ENCODE measurements at places on chromosomes 12 and 14.
A peak's percentile ranks its signal among the peaks of the same experiment; 100 is the strongest.

GRCh38 chr12:13223941-13224340, 27.4 kb downstream of the EMP1 start:
- DNase-seq, result no peak

GRCh38 chr12:110270125-110270962, 10.7 kb upstream of the ATP2A2 start:
- peak; percentile 81 for DNase-seq

DNA sequence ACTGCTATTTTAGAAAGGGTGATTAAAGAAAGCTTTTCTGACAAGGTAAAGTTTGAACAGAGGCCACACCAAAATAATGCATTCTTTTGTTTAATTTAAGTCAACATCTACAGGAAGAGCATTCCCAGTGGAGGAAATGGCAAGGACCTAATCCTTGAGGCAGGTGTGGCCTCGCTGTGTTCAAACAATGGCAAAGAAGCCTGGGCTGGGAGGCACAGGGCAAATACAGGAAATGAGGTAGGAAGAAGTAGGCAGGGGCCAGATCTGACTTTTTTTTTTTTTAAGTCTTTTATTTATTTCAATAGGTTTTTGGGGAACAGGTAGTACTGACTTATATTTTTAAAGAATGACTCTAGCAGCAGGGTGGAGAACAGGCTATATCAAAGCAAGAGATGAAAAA, 53.5 kb downstream of the ARMH4 start:
- DNase-seq, result no peak

GRCh38 chr12:65534238-65534841, 255.9 kb downstream of the MSRB3 start:
- DNase-seq, result peak; percentile 79

DNA sequence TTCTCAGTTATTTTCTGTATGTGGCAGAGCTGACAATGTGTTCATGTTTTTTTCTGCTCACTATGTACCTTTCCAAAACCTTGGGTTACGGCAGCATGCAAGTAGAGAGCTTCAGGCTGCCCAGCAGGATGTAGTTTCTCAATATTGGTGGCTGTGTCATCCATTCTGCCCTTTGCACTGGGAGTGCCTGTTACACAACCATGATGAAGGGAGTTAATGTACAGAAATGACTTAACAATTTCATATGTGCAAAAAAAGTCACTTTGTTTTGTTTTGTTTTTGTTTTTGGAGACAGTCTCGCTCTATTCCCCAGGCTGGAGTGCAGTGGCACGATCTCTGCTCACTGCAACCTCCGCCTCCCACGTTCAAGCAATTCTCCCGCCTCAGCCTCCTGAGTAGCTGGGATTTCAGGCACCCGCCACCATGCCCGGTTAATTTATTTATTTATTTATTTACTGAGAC, 6.1 kb upstream of the CNIH1 start:
- no peak for DNase-seq

DNA sequence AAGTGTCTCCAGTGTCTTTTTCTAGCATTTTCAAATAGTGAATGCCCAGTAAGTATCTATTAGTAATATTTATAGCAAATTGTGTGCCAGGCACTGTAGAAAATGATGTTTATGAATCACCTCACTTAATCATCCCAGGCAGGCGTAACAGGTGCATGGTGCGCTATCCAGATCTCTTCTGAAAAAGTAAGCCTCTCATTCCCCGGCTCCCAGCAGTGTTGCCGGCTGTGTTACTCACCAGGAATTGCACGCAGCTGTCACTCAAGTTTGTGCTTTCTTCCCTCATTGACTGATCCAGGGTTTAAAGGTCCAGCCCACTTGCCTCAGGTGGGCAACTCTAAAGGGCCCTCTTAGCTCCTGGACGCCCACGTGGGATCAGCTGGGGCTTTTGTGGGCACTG, 173.8 kb upstream of the RASSF8 start:
- DNase-seq, result no peak

DNA sequence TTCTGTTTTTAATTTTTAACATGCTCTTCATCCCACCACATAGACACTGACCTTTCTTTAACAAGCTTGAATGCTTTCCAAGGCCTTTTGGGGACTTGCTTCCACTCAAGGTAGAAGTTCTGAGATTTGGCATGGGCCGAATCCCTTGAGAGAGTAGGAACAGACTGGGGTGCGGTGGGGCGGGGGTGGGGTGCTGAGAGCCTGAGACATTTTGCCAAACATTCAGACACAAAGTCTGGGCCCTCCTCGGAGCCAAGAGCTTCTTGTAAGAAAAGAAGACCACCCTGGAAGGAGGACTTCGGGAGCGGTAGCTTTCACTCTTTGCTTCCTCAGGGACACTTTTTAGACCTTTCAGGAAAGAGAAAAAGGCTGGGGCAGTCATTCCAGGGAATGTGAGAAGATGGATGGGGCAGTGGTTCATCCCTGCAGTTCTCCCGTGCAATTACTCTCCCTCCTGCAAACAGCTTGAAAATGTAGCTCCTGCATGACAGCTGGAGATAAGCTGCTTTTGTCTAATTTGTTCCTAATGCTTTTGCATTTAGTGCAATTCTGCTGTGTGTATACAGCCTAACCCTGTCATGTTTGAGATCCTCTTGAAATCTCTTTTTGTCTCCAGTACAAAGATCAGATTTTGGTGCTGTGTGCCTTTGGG, 16.3 kb upstream of the MYO1H start:
- DNase-seq, result no peak

GRCh38 chr14:21081521-21082142, 11.5 kb downstream of the ARHGEF40 start:
- DNase-seq, result no peak

- no peak for DNase-seq
These were observed 222.1 kb downstream of the C12orf50 start for GRCh38 chr12:87807086-87807485.

- DNase-seq, result no peak
These were observed 16.1 kb upstream of the KRT73 start for GRCh38 chr12:52634266-52635056.

DNA sequence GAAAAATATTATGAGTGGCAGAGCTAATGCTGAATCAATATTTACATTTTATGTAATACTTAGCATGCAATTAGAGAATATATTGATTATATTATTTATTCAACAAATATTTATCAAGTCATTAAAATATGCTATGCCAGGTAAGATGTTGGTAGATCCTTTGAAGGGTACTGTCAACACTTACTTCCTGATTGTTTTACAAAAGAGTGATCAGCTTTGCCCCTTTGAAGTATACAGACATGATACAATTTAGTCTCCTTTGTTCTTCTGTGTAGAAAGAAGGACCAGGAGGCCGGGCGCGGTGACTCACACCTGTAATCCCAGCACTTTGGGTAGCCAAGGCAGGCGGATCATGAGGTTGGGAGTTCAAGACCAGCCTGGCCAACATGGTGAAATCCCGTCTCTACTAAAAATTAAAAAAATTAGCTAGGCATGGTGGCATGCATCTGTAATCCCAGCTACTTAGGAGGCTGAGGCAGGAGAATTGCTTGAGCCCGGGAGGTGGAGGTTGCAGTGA, 73.9 kb upstream of the IFNG-AS1 start:
- no peak for DNase-seq

- peak; percentile 46 for DNase-seq
These were observed 49.2 kb upstream of the EIF5 start for GRCh38 chr14:103284574-103285467.

GRCh38 chr14:63273717-63274655, 44.7 kb downstream of the GPHB5 start:
- no peak for DNase-seq

DNA sequence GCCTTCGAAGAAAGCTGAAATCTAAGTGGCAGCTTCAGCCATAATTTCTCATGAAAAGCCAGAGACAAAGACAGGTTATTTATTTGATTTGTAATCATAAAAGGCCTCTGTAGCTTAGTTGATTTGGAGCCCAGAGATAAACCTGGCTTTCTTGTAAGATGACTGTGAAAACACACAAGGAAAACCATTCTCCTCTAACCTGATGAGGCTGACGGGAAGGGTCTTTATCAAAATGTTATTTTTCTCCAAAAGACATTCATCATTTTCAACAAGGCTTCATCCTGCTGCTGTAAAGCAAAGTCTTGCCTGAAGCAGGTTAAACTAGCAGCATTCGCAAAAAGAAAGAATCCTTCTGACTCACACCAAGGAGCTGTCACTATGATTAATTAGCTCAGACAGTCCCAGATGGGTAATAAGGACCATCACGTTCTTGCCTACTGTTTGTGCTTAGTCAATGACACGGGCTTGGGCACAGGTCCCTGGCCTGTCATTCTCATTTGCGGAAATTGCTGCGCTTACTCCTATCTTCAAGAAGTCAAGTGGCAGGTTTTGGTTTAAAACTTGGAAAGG, 286.6 kb downstream of the C12orf75 start:
- DNase-seq, result peak; percentile 62

Data from M059J (cell line).